Activated CD4-positive, alpha-beta memory T cell treated with anti-CD3 and anti-CD28 coated beads for 36 hours (primary cell): ENCODE measurements at places on chromosomes 13 and 19. TPM values are rescaled to one million over a fixed set of nuclear protein-coding genes. Genes with fewer than 3 reads are reported as not detected.

- DNase-seq: peak; percentile 77
These were observed 1.5 kb upstream of the RAB3A start for GRCh38 chr19:18205200-18205892.

DNA sequence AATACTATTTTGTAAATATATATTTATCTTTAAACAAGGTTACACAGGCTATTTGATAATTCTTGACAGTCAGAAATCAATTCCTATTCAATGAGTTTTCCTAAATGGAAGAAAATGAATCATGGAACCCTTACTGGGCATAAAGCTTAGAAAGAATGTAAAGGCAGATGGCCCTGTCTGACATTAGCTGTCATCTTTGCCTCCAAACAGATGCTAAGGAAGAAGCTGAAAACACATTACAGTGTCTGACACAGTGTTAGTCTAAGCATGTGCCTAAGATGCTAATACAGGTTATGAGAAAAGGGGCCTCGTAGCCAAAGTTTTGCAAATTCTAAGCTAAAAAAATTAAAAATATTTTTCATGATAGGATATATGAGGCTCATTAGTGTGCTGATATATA lies 112.8 kb downstream of the ITGBL1 start:
- DNase-seq: no peak

DNA sequence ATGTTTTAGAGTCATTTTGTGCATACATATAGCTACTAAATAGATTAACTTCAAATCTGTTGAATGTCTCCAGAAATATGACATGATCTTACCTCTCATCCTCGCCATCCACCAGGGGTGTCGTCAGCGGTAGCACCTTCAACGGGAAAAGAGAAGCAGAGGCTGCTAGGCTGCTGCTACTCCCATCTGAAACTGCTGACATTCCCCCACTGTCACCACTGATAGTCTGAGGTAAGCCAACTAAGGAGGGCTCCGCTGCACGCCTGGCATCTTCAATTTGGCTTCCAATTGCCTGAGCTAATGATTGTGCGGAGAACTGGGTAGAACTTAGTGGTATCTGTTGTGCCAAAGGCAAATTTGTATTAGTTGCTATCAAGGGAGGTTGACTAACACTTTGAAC lies 3.1 kb downstream of the TSC22D1 start:
- no peak for DNase-seq

DNA sequence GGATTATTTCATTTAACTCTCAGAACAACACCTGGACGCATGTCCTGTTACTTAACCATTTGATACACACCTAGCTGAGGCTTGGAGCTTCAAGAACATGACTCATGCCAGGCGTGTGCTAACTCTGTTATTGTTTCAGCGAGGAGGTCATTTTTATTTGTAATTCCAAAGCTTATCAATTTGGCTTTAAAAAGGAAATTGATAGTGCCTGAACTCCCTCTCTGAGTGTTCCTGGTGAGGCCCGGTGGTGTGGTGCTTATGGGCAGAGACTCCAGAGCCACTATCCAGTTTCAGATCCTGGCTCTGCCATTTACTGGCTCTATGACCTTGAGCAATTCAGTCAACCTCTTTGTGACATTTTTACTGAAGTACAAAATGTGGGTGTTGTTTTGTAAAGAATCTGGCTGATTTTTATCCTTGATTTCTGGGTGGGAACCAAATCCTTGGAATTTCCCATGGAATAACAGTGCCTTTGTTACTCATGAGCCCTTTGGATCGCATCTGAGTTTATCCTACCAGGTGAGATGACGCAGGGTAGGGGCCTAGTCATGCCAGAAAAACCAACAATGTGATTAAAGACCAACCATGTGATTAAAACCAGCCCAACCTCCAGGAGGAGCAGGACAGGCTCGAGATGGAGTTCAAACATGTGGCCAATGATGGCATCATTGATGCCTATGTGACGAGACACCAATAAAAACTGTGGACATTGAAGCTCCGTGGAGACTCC lies 198.8 kb downstream of the MYO16 start:
- DNase-seq: no peak

Gene B3GNT8
- 0.68 TPM for total RNA-seq

Gene ARHGAP33
- 39.3 TPM for total RNA-seq

Gene KLF5
- 3.3 TPM for total RNA-seq
